ACHN (cell line): ENCODE measurements at places on chromosomes 2 and 18.

DNA sequence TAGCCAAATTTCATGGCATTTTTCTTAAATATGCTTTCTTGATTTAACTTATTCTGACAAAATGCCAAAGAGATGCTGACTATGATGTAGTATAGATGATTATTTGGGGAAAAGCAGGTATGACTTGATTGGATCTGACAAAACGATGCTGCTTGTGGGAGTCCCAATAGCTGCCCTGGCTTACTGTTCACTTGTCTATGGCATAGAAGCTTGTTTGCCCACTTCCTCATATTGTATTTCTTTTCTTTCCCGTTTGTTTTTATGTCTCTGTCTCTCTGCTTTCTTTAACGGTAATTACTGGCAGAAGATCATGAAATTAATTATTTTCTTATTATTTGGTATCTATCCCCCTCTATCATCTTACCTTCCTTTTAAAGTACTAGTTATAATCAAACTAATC, 43.0 kb downstream of the EPC2 start:
- no peak for DNase-seq

DNA sequence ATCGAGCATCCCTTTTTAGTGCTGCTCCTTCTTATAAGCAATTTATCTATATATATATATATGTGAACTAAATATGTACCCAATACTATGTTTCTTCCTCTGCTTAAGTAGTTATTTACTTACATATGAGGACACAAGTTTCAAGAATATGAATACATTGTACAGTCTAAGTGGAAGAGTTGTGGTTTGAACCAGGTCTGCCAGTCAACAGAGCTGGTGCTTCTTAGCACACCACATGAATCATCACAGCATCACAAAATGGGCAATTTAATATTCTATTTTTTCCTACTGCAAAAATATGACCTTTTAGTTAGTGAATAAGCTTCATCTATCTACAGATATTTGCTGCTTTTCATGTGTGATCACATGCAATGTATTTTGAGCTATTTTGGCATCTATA, 64.4 kb upstream of the SPAG16 start:
- no peak for DNase-seq

GRCh38 chr2:217794133-217794986, 208.4 kb downstream of the TNS1 start:
- DNase-seq: no peak

GRCh38 chr2:219627103-219628100, at the start of gene SLC4A3:
Gene SLC4A3, plus strand, starts transcription at chr2:219627630. Its CDS starts 363 bp downstream, at chr2:219627993.
- peak; percentile 54 for DNase-seq

GRCh38 chr18:52953387-52953786, 613.4 kb downstream of the DCC start:
- no peak for DNase-seq

DNA sequence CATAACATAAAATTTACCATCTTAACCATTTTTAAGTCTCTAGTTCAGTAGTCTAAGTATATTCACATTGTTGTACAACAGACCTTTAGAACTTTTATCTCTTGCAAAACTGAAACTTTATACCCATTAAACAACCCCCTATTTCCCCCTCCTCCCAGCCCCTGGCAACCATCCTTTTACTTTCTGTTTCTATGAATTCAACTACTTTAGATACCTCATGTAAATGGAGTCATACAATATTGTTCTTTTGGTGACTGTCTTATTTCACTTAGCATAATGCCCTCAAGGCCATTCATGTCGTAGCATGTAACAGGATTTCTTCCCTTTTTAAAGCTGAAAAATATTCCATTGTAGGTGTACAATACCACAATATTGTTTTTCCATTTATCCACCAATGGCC, 129.8 kb downstream of the PDE11A start:
- no peak for DNase-seq

- DNase-seq: no peak
Measured at GRCh38 chr2:61549546-61549945, 11.4 kb upstream of the XPO1 start.

GRCh38 chr2:120833127-120833675, 97.5 kb downstream of the GLI2 start:
- DNase-seq: no peak

DNA sequence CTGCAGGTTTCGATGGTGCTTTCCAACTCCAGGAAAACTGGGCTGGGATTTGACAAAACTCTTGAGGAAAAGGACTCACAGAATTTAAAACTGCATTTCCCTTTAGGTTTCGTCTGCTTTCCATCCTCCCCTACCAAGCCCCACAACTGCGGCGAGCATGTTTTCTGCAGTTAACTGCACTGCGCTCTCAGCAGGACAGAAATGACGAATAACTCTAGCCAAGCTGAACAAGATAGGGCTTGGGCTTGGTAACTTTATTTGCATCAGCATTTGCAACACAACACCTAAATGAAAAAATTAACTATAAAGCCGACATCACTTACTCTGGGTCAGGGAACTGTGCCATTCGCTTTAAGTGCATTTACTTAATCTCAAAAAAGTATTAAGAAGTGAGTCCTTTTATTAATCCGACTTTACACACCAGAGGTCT, 669 bp upstream of the PIKFYVE start:
- DNase-seq: peak; percentile 59

GRCh38 chr18:24631243-24632025, 171.0 kb downstream of the HRH4 start:
- DNase-seq: no peak

GRCh38 chr2:218756599-218757377, 25.2 kb upstream of the CYP27A1 start:
- no peak for DNase-seq

- DNase-seq: no peak
Measured at GRCh38 chr2:225893151-225893550, 493.6 kb downstream of the NYAP2 start.

DNA sequence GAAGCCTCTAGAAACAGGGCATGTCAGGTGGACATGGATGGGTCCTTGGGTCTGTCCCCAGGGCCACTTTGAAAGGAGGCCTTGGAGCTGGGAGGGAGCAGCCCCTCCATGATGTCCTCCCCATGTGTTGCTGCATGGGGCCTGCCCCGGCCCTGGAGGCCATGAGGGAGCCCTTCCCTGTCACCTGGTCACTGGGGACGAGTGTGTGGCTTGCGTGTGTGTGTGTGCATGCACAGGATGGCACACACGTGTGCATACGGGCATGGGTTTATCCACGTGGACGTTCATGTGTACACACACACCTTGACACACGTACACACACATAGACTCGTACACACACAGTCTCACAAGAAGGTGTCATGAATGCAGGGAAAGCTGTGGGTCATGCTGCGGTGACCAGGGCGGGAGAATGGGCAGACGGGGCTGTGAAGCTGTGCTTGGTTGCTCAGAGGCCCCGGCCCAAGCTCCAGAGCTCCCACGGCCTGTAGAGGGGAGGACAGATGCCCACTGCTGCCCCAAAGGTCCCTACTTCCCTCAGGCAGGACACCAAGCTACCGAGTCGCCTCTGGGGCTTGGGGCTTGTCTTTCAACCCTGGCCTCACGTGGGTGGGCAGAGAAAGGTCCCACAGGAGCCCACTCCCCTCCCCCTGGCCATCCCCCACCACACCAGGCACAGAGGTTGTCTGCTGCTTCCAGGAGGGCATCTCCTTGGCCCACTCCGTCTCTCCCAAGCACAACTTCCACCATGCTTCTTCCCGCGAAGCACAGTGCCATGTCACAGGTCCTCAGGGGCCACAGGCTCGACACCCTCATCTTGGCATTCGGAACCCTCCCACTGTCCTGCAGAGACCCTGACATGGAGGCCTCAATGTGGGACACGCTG, 42.3 kb upstream of the GPC1 start:
- no peak for DNase-seq

GRCh38 chr2:115807276-115807675, 1364.8 kb downstream of the DPP10 start:
- no peak for DNase-seq

GRCh38 chr2:100822587-100823248, 2.8 kb downstream of the NPAS2 start:
- no peak for DNase-seq

DNA sequence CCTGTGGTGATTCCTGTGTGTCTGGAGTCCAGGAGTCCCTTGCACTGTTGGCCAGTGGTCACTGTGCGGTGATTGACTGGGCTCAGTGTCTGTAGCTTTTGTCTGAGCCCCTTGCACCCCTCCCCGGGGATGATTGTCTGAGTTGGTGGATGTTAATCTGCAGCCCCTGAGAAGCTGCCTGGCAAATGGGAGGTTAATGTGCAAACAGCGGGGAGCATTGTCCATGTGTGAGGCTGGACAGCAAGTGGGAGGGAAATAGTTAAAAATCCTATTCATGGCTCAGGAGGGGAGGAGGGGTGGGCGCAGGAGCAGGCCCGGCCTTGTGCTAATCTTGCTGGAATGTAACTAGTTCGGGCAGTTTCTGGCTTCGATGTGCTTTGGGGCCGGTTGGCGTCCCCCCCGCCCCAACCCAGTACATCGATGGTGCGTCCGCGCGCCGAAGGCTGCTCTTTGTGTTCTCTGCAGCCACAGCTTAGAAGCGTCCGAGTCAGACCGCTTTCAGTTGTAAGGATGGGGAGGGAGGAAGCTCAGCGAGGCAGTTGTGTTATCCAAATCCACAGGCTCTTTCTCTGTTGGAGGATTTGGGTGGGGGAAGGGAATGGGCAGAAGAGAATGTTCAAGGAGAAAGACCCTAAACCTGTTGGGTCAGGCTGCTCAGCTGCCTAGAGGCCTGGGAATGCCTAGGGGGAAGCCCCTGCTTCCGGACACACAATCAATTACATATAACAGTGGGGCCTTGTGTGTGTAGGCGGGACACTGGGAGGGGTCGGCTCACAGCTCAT, 71.8 kb downstream of the TGOLN2 start:
- DNase-seq: no peak

DNA sequence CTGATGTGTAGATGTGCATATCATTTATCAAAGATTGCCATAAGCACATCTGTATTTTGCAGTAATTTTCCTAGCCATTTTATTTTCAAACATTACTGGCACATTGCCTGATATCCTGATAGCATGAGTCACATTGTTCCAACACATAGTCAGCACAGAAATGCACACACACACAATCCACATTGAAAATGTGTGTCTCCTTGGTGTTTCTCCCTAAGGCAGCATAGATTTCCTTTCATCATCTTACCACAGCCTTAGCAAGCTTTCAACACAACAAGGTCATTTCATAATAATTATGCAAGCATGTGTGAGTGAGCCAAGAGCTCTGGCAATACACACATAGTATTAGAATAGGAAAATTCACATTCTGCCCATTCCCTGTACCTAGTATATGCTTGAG, 245.4 kb upstream of the MEIS1 start:
- no peak for DNase-seq

DNA sequence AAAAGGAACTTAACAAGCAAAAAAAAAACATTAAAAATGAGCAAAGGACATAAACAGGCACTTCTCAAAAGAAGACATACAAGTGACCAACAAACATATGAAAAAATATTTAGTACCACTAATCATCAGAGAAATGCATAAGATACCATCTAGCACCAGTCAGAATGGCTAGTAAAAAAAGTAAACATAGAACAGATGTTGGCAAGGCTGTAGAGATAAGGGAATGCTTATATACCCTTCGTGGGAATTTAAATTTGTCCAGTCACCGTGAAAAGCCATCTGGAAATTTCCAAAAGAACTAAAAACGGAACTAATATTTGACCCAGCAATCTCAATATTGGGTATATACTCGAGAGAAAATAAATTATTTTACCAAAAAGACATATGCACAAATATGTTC, 1751.3 kb upstream of the LRRTM1 start:
- DNase-seq: no peak

DNA sequence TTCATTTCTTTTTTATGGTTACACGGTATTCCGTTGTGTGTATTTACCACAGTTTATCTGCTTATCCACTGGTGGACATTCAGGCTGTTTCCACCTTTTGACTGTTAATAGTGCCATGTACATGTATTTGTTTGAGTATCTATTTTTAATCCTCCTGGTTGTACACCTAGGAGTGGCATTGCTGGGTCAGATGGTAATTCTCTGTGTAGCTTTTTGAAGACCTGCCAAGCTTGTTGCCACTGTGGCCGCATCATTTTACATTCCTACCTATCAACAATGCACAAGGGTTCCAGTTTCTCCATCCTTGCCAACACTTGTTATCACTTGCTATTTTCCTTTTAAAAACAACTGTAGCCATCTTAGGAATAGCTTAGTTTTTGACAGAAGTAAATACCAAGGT, 13.3 kb downstream of the MPHOSPH10 start:
- no peak for DNase-seq

GRCh38 chr2:212626371-212626918, 87.8 kb upstream of the ERBB4 start:
- DNase-seq: no peak

- DNase-seq: no peak
Measured at GRCh38 chr2:121483846-121484245, 46.8 kb upstream of the RNU4ATAC start.

DNA sequence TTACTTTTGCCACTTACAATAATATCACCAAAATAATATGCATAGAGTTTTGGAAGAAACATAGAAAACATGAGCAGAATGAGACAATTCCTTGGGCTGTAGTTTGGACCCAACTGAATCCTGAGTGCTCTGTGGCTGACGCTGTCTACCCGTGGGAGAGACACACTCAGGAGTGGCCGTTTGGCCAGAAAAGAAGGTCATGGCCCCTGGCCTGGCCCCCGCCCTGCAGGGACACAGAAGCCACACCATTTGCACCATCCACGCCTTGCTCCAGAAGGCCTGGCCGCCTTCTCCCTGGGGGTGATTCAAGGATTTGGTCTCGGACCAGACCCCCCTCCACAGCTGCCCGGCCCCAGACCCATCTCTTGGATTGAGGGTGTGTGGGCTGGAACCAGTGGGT, 6.4 kb upstream of the D2HGDH start:
- DNase-seq: no peak

DNA sequence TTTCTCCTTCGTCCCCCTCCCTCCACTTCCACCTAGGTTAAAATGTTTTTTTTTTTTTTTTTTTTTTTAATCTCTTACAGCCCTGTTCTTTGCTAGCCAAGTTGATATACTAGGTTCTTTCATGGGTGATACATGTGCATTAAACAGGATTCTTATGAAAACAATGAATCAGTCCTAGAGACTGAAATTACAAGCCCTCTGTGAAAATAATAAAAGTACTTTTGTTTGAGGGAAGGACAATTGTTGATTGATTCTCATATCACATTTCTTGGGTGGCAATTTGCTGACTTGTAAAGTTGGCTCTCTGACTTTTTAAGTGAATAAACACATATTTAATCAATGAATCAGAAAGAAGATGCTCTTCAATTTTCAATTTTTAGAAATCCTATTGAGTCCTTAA, 639.9 kb downstream of the LRP1B start:
- DNase-seq: no peak

DNA sequence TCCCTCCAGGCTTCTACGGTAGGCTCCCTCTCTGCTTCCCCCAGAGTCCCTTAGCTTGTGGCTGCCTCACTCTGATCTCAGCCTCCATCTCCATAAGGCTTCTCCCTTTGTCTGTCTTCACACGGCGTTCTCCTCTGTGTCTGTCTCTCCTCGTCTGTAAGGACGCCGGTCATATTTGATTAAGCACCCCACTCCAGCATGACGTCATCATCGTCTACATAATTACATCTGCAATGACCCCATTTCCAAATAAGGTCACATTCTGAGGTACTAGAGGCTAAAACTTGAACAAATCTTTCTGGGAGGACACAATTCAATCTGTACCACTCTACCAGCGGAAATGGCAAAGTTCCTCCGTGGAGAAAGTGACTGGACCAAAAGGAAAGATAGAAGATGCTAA, 8.3 kb upstream of the COL6A3 start:
- DNase-seq: no peak

- DNase-seq: peak; percentile 98
Measured at GRCh38 chr18:58541789-58542425, 87.0 kb downstream of the ALPK2 start.

- DNase-seq: no peak
Measured at GRCh38 chr2:39464864-39465263, 27.8 kb upstream of the MAP4K3 start.

GRCh38 chr2:23299476-23300195, 85.3 kb upstream of the KLHL29 start:
- no peak for DNase-seq
